ENCODE measurements at places on chromosomes 1 and 21.

DNA sequence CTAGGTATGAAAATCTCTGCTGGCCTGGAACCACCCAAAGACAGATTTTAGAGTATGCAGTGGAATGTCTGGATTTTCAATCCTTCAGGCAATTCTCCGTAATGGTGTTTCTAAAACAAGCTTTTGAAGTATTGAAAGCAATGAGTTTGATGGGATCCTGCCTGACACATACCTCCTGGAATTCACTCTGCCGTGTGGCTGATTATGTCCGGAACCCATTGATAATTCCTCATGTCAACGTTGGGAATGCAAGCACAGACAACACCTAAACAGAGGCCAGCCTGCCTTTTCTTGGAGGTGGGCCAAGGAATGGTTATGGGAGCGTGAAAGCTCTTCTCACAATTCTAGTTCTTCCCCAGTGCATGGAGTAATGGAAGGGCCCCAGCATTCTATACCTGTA lies 168.9 kb upstream of the HMCN1 start:
- DNase-seq, result no peak

- no peak for DNase-seq
Measured at GRCh38 chr1:62433861-62434617, 2.8 kb upstream of the USP1 start.

- no peak for DNase-seq
Measured at GRCh38 chr21:17495680-17496079, 17.2 kb upstream of the CXADR start.

DNA sequence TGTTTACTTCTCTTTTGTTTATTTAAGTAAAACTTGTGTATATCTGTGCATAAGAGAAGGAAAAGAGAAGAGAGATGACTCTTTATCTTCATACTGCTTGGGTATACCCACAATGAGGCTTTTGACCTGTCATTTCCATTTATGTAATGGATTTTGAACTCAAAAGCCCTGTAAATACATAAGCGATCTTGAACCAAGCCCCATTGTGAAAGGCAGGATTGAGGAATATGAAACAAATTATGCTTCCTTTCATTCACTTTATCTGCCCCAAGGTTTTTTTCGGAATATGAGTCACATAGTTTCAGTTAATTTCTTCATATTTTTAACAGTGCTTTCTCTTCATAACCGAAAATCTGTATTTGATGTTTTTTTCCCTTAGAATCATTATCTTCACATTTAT lies 21.4 kb downstream of the CNST start:
- no peak for DNase-seq

DNA sequence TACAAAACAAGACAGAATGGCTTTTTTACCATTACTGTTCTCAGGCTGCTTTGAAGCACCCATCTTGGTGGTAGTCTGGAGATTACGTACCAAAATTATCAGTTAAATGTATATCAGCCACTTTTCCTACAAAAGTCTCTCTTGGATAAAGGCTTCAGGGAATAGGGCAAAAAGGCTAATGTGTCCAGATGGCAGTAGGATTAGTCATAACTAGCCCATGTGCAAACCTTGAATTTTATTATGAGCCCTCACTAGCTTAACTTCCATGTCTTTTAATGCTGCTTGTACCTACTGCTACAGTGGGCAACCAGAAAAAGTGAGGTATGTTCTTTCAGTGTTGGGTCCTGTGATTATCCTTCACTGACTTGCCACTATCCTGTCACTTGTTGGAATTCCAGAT lies 51.0 kb downstream of the PLPPR4 start:
- DNase-seq, result no peak

DNA sequence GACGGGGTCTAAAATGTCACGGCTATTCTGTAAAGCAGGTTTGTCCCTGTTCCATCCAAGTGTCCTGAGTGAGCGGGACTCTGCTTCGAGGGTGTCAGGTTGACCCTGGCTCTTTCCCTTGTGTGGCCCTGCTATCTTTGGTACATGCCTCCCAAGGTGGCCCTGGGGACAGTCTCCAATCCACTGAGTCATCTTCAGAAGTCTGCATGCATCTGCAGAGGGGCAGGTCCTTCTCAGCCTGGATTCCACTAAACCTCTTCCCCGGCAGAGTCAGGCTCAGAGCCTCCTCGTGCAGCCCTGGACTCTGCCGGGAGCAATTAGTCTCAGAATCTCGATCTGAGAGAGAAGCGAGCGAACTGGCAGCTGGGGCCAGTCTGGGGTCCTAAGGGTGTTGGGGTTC lies 50.1 kb upstream of the KCNJ15 start:
- DNase-seq, result no peak

DNA sequence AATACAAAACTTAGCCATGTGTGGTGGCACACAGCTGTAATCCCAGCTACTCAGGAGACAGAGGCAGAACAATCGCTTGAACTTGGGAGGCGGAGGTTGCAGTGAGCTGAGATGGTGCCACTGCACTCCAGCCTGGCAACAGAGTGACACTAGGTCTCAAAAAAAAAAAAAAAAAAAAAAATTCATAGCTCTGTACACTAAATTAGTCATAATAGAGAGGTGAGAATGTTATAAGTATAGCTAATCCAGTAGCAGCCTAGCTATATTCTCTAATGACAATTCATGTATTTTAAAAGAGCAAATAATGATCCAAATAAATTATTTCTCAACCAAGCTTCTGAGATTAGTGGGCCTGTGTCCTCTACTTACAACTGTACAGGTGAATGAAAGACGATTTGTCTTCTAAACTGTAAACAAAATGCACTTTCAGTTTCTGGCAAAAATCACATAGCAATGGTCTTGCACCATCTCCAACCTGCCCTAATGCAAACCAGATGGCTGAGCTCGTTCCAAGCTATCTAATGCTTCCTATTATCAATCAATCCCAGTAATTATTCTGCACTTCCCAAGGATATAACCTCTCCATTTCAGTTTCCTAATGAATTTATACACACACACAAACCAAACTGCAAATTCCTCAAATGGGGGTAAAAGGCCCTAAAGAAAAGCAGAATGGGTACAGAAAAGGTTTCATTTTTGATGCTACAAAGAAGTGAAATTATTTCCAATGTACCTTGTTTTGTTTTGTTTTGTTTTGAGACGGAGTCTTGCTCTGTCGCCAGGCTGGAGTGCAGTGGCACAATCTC lies 56.5 kb downstream of the GATAD2B start:
- no peak for DNase-seq

All from hematopoietic multipotent progenitor cell treated with erythropoietin and hydrocortisone succinate and interleukin-3 and kit ligand, for 17 days (in vitro differentiated cells).